ENCODE measurements at places on chromosomes 1 and 21.

- DNase-seq = peak; percentile 93
These were observed 27.6 kb downstream of the COQ8A start for GRCh38 chr1:226967665-226968064.

DNA sequence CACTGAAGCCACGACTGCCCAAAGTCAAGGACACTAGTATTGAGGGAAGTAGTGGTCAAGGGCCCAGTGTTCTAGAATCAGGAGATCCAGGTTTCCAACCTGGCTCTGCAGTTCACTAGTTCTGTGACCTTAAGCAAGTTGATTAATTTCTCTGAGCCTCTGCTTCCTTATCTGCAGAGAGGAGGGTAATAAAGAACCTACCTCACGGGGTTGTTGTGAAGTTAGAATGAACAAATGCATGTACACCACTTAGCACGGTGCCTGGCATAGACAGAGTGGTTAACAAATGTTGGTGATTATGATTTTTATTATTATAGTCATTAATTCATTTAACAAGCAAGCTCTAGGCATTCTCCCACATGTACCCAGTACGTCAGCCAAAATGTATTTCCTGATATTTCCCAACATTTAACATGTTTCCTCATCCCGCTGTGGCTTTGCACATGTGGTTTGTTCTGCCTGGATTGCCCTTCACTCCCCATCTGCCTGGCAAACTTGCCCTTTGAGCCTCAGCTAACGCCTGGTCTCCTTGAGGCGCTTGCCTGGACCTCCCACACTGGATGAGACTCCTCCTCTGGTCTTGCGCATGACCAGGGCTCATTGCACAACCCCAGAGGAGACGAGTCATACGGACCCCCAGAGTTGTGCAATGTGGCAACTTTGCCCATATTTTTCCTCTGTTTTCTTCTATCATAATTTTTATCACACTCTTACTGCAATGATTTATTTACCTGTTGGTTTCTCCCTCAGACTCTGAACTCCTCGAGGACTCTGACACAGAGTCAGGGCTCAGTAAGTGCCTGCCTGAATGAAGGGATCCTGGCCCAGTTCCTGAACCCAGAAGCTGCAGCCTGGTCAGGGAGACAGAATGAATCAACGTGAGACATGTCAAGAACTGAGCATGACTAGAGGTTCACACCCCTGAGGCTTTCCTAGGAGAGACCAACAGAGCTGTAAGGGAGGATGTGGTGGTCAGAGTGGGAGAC lies 20.7 kb upstream of the MFSD2A start:
- peak; percentile 100 for DNase-seq

DNA sequence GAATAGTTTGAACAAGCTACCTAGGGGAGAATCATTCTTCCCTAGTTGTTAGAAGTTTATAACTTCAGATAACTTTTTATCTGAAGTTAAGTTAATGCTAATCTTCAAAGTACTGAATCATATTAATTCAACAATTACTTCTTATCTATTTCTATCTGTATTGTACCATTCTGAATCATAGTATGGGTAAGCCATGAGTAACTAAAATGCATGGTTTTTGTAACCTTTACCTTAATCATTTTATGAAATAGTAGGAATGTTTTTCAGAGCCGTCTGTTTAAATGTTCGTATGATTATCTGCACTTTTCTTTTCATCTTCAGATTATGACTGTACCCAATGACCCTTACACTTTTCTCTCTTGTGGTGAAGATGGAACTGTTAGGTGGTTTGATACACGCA lies 50.3 kb upstream of the MPC2 start:
- DNase-seq = peak; percentile 54

DNA sequence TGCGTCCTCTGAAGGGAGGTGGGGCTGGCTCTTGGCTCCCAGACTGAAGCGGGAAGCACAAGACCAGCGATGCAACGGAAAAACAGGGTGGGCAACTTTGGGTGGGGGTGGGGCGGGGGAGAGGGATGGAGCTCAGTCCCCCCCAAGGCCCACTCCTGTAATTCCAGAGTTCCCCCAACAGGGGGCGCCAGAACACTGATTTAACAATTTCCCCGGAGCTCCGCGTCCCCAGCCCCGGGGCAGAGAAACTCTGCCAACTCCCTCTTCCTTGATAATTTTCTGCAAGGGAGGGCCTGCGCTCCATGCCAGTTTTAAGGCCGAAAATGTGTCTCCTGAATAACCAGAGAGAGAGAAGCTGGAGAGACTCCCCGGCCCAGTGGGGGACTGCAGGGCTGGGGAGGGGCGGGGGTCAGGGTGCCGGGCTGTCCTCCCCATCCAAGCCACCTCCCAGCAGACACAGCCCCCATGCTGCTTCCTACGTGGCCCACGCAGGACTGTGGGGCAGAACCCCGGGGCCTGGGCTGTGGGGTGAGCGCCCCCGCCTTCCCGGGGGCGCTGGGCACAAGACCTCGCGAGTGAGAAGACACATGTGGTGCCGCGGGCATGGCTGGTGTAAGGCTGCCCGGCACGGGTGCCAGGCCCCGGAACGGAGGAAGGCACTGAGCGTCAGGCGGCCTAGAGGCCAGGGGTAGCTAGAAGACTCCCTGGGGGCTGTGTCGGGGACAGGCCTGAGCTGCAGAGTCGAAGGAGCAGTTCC lies 51.4 kb downstream of the KIF21B start:
- DNase-seq = peak; percentile 27

DNA sequence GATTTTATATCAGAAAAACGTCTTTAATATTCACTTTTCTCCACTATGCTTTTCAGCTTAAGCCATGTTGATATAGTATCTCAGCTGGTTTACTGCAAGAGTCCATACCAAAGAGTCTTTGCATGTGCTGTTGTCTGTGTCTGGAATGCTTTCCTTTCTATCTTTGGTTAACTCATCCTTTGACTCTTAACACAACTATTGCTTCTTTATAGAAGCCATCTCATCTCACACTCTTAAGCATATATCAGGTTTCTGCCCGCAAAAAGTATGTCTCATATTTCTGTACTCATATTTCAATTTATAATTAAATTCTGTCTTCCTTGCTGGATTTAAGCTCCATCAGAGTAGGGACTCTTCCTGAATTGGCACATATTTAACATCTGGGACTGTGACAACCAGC lies 220.9 kb upstream of the KCNK2 start:
- DNase-seq = no peak

GRCh38 chr1:179785031-179785431 lies 41.9 kb downstream of the FAM163A start:
- DNase-seq = peak; percentile 93

DNA sequence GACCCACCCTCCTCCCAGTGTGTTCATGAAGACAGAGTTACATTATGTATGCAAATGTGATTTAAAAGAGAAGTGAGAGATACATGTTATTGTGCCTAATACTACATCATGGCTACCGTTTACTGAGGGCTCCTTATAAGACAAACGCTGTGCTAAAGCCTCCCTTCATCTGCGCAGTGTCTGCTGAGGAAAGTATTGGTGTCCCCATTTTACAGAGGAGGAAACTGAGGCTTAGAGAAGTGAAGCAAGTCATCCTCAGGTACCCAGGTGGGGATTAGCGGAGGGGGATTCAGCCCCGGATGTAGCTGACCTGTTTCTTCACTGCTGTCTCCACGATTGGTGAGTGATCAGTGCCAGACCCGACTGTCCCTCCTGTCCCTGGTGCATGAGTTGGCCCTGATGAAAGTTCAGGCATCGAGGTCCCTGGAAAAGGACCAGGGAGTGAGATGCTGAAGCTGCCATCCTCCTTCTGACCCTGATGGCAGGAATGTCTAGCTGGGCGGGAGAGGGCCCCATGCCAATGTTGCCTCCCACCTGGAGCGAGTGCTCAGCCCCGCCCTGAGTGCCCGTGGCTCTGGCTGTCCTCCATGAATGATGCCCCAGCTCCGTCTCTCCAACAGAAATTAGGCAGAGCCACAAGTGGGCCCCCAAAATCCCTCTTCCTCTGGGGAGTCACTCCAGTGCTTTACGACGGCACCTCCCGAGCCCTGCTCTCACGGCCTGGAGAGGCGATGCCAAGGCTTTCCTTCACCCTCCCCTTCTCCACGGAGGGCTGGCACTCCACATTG lies 204.7 kb downstream of the KAZN start:
- no peak for DNase-seq

DNA sequence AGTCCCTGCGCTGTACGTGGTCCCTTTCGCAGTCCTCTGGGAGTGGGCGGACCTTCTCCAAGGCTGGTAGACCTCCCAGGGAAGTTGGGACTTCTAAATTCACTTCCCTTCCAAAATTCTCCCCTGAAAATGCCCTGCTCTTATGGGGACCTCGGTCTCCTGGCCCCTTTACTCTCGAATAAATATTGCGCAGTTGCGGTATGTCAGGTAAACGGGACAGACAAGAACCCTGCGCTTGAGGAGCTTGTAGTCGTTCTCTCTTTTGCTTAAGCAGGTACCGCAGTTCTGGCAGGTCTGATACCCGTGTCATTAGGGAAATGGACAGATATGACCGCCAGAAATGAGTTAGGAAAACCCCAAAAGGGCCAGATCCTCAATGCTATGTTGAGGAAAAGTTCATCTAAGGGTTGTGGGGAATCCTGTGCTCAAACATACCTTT lies 561 bp downstream of the KIF2C start:
- DNase-seq = no peak

- no peak for DNase-seq
These were observed 155.5 kb downstream of the OMA1 start for GRCh38 chr1:58391056-58391455.

DNA sequence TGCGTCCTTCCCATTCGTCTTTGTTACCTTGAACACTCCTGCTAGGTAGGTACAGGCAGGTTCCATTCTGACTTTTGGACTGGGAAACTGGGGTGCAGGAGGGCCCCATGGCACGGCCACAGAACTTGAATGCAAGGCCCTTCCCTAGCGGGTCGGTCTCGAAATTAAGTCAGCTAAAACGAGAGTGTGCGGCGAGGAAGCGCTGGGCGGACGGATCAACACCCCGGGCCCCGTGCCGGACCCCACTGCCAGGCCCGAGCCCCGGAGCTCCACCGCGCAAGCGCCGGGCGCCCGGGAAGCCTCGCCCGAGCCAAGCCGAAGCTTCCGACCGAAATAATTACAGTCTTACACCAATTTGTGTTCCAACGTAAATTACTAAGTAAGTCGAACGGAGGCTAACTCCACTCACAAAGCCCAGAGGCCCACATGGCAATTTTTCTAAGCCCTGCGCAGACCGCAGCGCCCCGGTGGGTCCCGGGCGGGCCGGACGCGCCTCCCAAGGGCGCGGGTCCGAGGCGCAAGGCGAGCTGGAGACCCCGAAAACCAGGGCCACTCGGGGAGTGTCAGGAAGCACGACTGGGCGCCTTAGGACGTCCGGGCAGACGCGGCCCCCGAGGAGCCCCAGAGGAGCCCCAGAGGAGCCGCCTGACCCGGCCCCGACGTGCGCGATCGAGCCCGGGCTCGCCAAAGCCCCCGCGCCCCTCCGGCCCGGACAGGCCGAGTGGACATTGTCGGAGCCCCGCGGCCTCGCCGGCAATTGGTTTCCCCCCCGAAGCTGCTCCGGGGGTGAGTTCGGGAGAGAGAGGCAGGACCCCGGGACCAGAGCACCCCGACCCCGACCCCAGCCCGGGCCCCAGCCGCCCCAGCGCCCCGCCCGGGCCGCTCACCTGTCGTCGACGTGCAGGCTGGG lies 624 bp downstream of the RIPK4 start:
- no peak for DNase-seq

DNA sequence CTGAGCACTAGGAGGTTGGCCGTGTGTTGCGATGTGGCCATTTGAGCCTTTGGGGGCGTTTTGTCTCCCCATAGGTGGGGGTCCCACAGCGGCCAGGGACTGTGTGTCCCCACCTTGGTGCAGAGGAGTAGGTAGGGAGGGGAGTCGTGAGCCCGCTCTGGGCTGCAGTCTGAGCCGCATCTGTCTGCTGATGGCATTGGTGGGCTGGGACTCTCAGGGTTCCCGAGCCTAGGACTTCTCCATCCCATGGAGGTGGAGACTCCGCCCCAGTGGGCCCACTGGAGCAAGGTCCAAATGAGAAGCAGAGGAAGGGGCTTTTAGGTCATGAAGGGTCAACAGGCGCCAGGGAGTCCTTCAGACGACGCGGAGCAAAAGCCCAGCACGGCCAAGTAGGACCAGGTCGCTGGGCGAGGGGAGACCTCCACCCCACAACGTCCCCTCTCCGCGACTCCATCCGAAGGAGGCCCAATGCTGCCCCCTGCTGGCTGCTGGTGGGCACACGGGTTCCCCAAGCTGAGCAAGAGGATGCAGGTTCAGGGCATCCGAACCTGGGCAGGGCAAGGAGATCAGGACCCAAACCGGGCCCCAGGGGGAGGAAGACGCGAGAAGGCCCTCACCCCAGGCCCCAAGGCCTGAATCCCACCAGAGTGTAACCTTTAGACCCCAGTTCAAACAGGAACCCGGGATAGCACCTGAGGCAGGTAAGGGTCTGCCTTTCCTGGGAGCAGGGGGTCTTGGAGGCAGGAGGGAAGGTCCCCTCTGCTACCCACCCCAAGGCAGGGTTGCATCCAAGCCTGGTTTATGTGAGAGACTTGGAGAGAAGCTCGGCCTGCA lies 14.9 kb downstream of the TTC34 start:
- no peak for DNase-seq

DNA sequence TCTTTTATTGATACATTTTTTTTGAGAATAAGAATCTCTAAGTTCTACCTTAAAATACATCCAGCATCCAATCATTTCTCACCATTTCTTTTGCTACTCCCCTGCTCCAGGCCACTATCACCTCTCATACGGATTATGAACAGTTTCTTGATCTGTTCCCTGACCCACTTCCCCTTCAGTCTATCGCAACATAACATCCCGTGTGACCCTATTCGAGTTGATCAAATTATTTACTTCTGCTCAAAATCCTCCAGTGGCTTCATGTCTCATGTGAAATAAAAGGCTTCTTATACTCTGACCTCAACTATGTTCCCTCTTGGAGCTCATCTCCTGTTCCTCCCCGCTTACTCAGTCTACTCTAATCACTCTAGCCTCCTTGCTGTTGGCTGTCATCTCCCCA lies 5.2 kb downstream of the ALG14 start:
- no peak for DNase-seq

DNA sequence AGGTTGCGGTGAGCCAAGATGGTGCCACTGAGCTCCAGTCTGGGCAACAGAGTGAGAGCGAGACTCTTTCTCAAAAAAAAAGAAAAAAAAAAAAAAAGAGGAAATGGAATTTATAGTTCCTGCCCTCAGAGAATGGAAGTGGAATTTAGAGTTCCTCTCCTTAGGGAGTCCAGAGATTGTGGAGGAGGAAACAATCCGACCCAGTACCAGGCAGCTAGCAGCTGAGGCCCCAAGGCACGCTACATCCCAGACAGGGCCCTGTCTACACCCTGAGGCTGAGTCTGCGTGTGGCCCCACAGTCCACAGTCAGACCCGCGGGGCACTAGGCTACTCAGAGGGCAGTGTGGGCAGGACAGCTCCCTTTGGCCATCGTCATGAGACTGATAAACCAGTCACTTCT lies 1.9 kb upstream of the MFN2 start:
- DNase-seq = no peak

All from amniotic epithelial cell (primary cell).